Right lung (tissue), 10 donors: ENCODE measurements at places on chromosomes 7 and 10. TPM values are rescaled to one million over a fixed set of nuclear protein-coding genes. Genes with fewer than 3 reads are reported as not detected.

PUS7 gene
- polyA plus RNA-seq = 34.0 TPM

- DNase-seq = no peak
These were observed 218.3 kb downstream of the TRIL start for GRCh38 chr7:28739826-28740225.

DNA sequence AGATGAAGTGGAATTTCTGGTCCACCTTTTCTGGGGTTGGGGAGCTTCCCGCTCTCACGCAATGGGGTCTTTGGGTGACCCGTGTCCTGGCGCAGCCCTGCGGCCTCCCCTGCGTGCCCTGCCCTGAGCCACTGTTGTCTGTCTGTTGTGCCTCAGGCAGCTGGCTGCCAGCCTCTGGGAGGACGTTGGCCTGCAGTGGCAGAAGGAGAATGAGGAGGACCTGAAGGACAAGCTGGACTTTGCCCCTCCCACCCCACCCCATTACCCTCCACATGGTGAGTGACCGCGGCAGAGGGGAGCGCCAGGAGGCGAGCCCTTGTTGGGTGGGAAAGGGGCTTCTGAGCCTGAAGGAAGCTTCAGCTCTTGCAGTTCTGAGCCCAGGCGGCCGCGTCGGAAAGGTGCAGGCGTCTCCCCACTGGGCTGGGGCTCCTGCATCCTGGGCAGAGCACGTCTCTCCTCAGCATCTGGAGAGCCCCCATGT is 14.2 kb upstream of the PRKAR1B start:
- no peak for DNase-seq

GPRIN2 gene
- polyA plus RNA-seq = 5.8 TPM

CLDN3 gene
- 10.0 TPM for polyA plus RNA-seq

AP1S1 gene
- polyA plus RNA-seq = 100 TPM

- DNase-seq = no peak
These were observed 41.7 kb downstream of the DNAJC1 start for GRCh38 chr10:21961847-21962246.
